ENCODE measurements at places on chromosomes 11 and 22.
A peak's percentile ranks its signal among the peaks of the same experiment; 100 is the strongest.

- no peak for DNase-seq
Observed at GRCh38 chr22:36929621-36930020, 16.2 kb downstream of the CSF2RB start.

DNA sequence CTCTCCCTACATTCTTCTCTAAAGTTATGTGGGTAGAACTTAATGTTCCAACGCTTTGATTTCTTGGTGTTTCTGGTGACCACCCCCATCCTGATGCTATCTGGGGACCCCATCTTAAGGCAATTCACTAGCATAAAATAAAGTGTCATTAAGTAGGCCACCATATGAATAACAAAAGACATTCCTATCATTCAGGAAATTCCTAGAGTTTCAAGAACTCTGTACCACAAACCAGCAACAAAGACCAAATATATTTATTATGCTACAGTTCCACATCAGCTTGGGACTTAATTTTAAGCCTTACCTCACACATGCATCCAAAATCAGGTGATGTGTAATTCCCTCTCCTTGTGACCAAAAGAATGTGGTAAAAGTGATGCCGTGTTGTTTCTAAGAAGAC is 254.6 kb upstream of the LRRC4C start:
- no peak for DNase-seq

DNA sequence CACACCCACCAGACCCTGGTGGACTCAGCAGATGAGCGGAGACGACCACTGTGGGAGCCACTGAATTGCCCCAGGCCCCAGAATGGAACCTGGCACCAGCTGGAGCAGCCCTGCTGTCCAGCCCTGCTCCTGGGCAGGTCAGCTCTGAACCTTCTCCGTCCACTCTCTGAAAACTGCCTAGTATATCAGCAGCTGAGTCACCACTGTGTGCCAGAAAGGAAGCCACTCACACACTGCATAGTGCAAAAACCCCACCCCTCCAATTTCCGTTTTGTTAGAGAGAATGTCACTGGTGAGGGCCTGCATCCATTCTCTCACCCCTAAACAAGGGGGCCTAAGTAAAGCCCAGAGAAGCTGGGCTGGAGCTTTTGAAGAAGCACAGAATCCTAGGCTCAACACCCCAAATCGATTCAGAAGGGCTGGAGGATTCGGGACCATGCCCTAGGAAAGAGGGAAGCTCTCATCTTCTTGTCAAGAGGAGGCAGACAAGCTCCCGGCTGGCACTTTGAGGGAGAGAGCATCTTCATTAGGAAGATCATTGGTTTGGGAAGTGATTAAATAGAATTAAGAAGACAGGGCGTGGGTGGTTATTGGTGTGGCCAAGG is 44.5 kb downstream of the GALNT18 start:
- DNase-seq, result peak; percentile 54

GRCh38 chr11:35011389-35011788 is 95.0 kb downstream of the PDHX start:
- DNase-seq, result no peak

DNA sequence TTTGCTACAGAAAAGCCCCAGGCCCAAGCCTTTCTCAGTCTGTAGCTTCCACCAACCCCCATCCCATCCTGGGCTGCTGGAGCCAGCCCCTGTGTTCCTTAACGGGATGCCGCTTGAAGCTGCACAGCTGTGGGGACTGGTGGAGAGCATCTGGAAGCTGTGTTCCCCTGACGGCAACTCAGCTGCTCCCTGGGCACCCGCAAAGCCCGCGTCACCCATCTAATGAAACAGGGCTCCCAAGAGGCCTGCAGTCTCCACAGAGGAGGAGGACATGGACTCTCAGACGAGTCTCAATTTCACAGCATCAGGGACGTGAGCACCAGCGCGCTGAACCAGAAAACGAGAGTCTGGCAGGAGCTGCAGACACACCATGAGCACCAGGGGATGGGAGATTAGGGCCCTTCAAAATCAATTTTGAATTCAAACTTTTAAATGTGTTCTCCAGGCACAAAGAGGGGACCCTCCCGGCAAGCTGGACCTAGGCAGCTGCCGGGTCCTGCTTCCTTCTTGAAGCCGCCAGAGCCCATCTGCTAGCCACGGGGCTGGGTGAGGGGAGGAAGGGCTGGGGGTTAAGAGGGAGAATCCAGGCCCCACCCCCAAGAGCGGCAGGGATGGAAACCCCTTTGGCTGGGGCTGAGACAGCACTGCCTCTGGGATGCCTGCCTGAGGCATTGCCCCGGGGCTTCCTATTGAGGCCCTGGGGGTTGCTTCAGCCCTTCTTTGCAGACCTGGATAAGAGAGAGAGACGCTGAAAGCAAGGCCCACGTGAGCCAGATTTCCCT is 21.0 kb downstream of the LMO1 start:
- no peak for DNase-seq

Data from islet precursor cell (in vitro differentiated cells).